DMS79 treated with DMSO at 0.1 percent for 48 hours (cell line): ENCODE measurements at places on chromosomes 11 and 22.

GRCh38 chr22:29393019-29393608 lies 4.7 kb upstream of the AP1B1 start:
- no peak for DNase-seq

GRCh38 chr22:23282089-23282501 lies 101.8 kb downstream of the BCR start:
- peak; percentile 66 for DNase-seq

DNA sequence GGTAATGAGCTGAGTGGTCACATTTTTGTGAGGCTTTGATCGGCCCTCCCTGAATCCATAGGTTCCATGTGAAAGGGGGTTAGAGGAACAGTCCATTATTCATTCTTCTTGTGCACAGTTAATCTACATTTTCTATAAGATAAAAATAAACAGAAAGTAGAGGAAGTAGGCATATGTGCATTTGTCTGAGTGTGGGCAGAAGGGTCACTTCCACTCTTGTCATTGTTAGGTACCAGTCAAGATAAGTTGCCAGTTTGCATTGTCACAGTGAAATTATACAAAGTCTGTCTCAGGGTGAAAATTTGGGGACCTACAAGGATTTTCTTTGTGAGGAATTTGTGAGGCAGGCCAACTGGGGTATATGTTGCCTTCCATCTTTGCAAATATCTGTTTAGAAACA lies 4.6 kb upstream of the APOL4 start:
- DNase-seq, result no peak

- DNase-seq, result no peak
Measured at GRCh38 chr11:125090816-125091215, 20.6 kb downstream of the TMEM218 start.

DNA sequence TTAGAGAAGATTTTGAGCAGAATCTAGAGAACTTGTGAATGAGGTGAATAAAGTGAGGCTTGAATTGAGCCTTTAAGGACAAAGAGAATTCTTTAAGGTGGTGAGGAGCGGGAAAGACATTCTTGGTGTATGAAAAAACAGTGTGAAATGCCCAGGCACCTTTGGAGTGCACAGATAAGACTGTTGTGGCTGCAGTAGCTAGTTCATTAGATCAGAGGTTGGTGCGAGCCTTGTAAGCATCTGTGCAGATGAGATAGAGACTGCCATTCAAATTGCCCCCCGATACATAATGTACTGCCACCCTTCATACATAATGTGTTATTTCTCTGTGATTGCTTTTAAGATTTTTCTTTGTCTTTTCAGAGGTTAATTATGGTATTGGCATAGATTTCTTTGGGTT lies 31.3 kb downstream of the ATXN10 start:
- DNase-seq, result no peak

- DNase-seq, result no peak
Measured at GRCh38 chr22:46110215-46110614, 40.1 kb upstream of the PPARA start.

DNA sequence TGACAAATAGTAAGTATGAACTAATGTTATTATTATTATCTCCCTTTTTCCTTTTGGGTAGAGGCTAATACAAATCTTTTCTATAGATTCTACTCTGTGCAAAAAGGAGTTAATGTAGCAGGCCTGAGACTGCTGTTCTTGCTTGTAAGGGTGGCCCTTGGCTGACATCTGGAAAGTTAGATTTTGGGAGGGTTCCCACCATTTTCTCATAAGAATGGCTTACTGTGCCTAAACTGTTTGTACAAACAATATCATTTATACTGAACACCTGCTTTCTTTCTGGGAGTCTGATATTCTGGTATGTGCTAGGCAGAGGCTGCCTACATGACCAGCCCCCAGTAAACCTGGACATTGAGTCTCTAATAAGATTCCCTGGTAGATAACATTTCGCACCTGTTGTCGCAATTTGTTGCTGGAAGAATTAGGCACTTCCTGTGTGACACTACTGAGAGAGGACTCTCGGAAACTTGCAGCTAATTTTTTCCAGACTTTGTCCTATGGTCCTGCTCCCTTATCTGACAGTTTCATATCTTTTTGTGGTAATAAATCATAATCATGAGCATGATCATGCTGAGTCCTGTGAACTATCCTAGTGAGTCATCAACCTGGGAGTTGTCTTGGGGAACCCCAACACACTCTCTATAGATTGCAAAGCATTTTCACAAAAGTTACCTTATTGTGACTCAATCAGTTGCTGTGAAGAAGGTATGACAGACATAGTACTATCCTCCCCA lies 257.7 kb upstream of the CCDC90B start:
- DNase-seq, result no peak

GRCh38 chr11:33656768-33657167 lies 43.9 kb downstream of the C11orf91 start:
- no peak for DNase-seq

DNA sequence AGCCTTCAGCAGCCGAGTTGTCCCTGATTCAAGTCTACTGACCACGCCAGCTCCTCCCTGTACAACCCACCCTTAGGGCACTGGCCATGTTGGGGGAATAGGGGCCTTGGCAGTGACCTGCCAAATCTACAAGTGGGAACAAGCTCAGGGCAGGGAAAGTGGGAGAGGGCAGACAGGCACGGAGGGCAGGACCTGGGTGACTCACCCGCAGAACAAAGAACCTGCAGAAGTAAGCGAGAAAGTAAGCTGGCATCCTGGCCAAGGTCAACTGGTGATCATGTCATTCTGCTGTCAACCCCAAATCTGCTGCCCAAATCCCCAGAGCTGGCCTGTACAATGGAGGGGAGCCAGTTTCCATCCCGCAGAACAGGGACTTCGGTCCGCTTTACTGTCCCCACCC lies 7.9 kb upstream of the SCGB1A1 start:
- DNase-seq, result no peak

DNA sequence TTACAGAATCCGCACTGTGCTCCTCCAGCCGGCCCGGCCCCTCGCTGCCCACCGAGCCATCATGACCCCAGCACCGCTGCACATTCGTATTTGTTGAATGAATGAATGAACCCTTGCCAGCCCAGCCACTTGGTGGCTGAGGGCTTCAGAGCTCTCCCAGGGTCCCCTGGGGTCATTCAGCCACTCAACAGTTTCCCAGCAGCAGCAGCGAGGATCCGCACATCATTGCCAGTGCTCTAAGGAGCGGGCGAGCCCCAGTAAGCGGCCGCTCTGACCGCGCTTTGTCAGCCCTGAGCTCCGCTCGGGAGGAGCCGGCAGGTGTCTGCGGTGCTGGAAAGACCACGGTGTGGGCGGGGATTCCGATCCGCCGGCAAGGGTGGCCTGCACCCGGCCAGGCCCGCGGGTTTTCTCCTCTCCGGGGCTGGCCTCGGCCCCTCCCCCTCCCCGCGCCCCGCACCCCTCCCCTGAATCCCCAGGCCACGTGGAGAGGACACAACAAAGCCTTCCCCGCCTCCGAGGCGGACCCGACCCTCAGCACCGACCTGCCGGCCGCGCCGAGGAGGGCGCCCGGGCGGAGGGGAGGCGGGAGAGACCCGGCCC lies 563 bp downstream of the BID start:
- peak; percentile 11 for DNase-seq

DNA sequence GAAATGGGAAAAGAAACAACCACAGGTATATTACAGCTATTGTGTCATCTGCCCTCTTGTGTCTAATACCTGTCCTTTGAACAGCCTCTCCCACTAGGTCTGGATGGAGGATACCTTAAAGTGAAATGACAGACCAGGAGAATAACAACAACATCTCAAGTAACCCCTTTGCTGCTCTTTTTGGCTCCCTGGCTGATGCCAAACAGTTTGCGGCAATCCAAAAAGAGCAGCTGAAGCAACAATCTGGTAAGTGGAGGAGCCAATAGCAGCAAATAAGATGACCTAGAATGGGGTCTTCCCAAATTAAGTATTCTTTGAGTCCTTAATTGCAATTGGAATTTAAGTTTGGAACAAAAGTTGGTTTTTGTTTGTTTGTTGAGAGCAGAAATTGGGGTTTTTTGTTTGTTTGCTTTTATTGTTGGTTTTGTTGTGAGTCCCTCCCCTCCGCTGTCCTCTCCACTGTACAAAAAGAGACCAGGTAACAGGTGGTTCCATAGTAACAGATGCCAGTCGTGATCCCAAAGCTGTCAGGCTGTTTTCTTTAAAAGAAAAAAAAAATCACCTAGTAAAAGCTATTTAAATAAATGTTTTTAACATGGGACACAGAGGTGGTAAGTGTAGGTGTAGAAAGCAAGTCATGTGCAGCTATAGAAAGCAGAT lies 5.7 kb downstream of the UBE4A start:
- no peak for DNase-seq

GRCh38 chr22:17612057-17612456 lies 16.5 kb downstream of the ATP6V1E1 start:
- DNase-seq, result no peak

DNA sequence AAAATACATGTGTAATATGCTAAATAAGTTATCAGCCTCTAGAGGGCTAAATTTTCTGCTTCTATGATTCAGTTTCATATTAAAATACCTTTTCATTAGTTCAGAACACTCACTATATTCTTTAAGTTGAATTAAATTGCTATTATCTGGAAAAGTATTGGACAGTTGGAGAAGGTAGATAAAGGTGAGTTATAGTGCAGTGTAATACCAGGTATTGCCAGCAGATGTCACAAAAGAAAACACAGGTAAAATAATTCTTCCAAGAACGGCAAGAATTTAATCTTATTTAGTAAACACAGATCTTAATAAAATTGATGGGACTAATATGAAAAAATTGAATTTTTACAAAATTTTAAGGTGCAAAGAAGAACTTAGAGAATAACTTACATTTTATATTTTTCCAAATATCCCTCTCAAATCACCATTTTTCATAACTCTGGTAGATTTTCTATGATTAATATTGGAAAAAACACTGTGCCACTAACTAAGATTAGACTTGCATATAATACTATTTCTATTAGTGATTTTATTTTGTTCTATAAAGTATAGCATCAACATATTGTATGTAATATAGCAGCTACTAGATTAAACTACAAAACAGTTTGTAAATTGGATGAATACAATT lies 1.7 kb upstream of the LRRC4C start:
- no peak for DNase-seq

DNA sequence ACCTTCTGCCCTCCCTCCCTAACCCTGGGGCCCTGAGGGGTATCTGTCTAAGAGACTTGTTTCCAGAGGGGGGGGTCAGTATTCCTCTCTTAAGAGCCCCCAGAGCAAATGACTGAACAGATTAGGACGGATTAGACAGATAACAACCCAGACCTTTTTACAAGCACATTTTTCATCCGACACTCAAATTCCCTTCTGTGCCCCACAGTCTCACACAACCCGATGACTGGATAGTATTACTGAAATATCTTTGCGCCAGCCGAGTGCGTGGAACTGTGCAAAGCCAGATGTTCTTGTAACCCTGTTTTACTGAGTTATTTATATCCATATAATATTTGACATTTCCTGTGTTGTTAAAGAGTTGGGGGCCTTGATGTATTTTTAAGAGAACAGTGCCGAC lies 30.9 kb upstream of the FLI1 start:
- no peak for DNase-seq

DNA sequence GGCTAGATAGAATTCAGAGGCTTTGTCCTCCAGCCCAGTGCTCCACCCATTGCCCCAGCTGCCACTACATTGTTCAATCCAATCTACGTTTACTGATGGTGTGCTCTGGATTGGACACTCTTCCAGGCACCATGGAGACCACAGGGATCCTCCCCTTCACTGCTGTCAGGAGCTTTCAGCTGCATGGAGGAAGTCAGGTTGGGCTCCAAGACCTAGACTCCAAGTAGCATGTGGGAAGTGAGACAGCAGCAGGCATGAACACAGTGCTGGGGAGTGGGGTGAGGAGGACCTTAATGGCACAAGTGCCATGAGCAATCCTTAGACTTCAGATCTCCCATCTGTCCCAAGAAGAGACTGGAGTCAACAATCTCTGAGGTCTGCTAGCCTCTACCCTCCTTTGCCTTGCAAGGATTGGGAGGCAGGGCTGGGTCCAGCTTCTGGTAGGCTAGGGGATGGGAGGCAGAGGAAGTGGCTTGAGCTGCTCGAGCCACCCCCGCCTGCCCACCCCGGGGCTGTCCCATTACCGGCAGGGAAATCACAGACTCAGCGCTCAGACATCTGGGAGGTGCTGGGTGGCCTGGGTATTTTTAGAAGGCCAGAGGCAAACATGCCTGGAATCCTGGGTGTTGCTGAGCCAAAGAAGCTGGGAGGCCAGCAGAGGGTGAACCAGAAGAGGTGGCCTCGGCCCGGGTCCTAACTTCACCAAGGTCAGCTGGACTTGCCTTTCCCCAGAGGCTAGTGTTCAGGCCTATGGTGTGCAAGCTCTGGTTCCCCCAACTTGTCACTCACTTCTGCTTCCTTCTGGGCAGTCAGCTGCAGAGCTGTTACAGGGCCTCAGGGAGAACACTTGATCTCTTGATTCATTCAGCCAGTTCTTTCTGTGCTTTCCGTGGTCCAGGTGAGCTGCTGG lies 15.2 kb upstream of the FCHSD2 start:
- DNase-seq, result no peak

GRCh38 chr22:41367680-41368542 lies 13.8 kb upstream of the TEF start:
- DNase-seq, result no peak

- DNase-seq, result no peak
Measured at GRCh38 chr11:61635304-61635703, 44.9 kb upstream of the DAGLA start.
